ENCODE measurements at places on chromosomes 1 and 21.

DNA sequence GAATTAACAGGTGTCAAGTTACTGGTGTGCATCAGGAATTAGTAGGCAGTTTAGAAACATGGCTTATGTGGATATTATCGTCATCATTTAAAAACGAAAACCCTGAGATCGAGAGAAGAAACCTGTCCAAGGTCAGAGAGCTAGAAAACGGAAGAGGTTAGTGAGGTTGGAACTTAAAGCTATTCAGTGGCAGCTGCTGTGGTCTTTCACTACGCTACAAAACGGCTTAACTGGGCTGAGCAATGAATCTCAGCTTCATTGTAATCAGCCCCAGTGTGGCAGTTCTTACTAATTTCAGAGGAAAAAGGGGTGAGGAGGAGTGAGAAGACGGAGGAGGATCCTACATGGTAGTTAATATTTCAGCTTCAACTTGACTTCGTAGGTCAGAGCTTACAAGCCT lies 77.9 kb downstream of the DAB1 start:
- no peak for DNase-seq

GRCh38 chr1:156157506-156157905 lies 4.1 kb downstream of the SEMA4A start:
- no peak for DNase-seq

GRCh38 chr1:104706631-104707147 lies 957.0 kb downstream of the AMY1C start:
- DNase-seq = peak; percentile 22

- no peak for DNase-seq
Measured at GRCh38 chr1:7334475-7335035, 436.5 kb upstream of the VAMP3 start.

DNA sequence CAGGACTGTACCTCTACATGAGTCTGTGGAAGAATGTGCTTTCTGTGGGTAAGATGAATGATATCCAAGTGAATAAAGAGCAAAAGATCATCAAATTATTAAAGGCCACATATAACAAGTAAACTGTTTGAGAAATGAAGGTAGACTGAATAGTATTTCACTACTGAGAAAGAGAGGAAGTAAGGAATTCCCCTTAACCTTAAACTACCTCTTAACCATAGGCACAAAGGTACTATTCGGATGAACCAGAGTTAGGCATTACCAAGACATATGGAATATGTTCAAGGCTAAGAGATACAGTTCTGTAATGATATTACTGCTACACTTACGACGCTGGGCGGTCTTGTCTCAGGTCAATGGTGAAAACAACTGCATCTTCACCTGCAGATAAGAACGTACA lies 25.5 kb downstream of the DCAF8 start:
- no peak for DNase-seq

DNA sequence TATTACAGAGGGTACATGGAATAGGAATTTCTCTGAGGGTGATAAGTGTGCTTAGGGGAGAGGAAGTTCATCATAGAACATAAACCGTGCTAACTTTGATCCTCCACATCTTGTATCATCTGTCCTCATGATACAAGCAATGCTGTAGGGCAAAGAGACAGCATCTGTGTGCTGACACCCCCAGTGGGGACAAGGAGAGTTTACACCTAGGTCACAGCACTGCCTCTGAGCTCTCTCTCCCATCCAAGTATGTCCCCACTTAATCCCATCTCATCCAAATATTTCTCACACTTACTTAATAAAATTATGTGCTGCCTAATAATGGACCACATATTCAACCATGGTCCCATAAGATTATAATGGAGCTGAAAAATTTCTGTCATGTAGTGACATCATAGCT lies 4.3 kb upstream of the TEDDM1 start:
- DNase-seq = no peak

DNA sequence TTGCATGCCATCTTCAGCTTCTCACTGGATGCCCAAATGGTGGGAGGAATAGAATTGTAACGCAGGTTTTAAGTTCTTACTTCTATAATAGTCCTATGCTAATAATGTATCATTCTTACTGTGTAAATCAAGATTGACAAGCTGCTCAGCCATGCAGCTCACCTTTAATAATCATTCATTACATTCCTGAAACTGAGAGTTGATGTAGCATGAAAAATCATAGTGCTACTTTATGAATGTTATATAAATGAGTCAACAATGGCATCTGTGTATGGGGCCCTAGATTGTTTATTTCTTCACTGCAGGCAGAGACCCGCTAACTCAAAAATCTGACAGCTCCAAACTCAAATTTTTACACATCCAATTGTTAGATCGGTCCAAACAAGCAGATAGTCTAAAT lies 34.4 kb downstream of the FH start:
- no peak for DNase-seq

- no peak for DNase-seq
Measured at GRCh38 chr1:167328306-167328815, 107.7 kb downstream of the POU2F1 start.

DNA sequence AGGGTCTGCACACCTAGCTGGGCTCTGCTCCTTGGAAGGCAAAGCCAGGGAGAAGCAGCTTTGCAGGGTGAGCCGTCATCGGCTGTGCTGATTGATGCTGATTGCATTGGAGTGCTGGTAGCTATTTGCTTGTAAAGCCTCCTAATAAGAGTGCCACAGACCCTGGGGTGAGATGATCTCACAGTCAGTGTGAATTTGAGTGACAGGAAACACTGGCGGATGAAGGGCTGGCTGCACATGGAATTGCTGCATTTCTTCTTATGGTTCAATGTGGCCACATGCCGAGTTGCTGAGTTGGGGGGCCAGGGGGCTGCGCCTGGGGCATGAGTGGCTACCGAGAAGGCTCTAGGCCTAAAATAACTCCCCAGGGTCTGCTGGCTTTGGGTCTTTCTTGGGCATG lies 138.2 kb upstream of the CACNA1E start:
- DNase-seq = no peak

DNA sequence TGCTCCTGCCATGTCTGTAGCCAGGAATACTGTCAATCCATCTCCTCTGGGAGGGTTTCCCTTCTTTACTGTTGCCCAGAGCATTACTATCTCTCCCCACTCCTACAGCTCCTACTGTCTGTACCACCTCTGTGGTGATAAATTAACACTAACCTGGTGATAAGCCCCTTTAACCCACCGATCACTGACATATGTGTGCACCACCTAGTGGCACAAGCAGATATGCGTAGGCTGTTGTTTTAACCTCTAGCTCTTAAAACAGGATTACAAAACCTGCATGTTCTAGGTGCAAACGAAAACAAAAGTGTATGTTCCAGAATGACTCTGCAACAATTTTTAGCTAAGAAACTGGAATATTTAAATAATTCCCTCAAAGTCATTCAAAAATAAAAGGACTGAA lies 93.9 kb upstream of the BEND5 start:
- peak; percentile 19 for DNase-seq

- DNase-seq = no peak
Measured at GRCh38 chr1:82044111-82044510, 243.4 kb downstream of the ADGRL2 start.

GRCh38 chr1:154351363-154352068 lies 26.2 kb downstream of the ATP8B2 start:
- no peak for DNase-seq

Measured in testis (tissue), 5 donors.